ENCODE measurements at places on chromosomes 7 and 10.

GRCh38 chr7:80134536-80135308 is at the start of gene GNAI1:
GNAI1 (plus strand) TSS chr7:80134831; CDS start chr7:80135161, 330 bp downstream.
- DNase-seq: peak; percentile 42

DNA sequence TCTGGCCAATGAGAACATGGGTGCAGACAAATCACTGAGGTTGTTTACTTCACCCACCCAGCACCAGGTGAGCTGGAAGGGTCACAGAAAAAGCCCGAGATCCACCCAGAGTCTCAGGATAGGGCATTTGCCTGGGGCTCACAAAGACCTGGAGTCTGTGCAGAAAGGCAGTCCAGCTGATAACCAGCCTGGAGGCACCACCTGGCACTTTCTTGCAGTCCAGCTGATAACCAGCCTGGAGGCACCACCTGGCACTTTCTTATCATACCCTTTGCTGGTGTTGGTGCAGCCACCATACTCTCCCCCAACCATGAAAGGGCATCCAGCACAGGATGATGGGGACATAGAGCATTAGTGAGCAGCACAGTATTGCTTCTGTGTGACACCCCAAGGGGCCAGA is 104.1 kb downstream of the PPP1R3C start:
- no peak for DNase-seq

GRCh38 chr10:119003572-119004289 is 25.8 kb upstream of the NANOS1 start:
- no peak for DNase-seq

DNA sequence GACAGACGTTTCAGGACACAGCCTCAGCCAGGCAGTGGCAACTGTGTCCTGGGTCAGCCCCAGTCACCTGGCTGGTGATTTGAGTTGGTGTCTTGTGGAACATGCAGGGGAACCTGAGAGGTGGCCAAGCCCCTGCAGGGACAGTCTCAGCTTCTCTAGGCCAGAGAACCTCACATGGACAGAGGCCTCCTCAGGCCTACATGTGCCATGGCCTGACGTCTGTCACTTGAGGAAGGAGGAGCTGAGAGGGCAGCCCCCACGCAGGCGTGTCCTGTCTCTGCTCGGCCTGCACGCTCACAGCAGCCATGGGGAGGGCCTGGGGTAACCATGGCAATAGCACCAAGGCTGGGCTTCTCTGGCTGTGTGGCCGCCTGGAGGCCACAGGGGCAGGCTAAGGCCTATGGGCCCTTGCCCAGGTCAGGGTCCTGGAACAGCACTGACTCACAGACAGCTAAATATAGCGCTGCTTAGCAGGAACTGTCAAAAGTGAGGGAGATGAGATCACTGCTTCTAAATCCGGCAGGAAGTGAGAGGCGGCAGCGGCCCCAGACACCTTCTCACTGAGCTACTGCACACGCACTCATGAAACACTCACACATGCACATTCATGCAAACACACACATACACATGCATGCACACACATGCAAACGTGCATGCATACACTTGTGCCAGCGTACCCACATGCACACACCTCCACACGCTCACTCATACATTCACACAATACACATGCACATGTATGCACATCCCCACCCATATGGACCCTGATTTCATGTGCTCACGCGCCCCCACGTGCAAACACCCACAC is 57.0 kb downstream of the YKT6 start:
- no peak for DNase-seq

DNA sequence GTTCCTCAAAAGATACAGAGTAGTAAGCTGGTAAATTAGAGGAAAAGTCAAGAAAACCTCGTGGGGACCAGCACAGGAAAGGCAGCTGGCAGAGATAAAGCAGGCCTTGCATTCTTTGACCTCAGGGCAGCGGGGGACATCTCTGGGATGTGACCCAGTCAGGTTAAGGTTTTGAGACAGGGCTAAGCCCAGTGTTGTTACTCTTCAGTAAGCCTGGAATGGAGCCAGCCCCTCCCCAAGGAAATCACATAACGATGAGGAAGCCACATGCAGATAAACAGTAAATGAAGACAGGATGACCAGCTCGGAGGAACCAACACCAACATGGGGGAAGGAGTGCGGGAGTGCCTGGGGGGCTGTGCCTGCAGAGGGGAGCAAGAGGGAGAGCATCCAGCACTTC is 99.6 kb downstream of the JAZF1 start:
- no peak for DNase-seq

- no peak for DNase-seq
Observed at GRCh38 chr7:36923943-36924436, 199.7 kb upstream of the AOAH start.

Measured in NCI-H2029 (cell line).